NT2/D1 (cell line): ENCODE measurements at places on chromosomes 12 and 14.

- no peak for DNase-seq
Measured at GRCh38 chr14:51073731-51074130, 21.2 kb downstream of the TRIM9 start.

DNA sequence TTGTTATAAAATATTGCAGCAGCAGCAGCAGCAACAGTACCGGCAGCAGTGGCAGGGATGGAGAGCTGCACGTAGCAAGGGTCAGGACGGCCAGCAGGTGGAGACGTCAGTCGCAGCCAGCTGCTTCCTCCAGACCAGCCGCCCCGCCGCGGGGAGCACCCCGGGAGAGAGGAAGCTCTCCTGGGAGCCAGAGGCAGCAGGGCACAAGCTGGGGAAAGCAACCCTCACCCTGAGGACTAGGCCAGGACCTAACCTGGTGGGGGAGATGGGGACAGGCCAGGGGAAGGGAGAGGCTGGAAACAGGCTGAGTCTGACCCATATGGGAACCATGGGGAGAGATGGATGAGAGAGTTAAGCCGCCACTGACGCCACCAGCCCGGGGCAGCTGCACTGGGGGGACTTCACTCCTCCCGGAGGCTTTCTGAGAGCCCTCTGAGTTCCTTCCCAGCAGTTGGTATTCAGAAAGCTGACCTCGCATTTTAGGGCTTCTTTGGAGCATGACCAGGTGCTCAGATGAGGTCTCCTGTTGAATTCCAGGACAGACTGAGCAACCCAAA is 56.3 kb downstream of the SPTB start:
- DNase-seq = peak; percentile 32

DNA sequence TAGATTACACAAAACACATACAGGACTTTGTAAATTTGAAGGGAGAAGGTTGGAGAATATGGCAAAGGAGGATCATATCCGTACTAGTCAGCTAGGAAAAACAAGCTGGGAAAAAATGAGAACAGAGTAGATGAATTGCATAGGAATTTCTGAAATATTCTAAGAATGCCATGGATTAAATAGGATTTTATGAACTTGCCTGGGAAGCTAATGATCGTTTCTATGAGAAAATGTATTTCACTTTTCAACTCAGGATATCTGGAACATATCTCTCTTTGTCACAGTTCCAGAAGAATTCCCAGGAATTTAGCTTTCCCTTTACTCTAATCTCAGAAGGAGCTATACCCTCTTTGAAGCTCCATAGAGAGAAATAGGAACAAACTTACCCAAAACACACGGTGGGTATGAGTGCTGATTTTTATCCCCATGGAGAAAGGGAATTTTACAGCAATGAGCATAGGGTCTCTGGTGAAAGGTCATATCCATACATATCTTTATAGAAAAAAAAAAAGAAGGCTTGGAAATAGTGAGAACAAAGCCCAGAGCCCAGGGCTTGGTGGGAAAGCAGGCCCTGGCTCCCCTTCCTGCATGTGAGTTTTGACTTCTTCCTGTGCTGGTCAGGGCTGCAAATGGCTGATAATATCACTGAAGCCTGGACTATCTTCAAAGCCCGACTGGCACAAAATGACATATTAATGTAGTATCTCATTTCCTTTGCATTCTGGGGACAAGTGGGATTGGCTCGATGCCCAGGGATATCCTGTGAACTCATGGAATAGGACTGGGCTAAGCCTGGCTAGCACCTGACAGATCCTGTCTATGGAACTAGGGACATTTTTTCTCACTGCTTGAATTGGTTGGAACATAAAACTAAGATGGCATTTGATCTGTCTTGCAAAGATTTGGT is 136.3 kb downstream of the AEBP2 start:
- no peak for DNase-seq

GRCh38 chr12:27576667-27577347 is 52.8 kb downstream of the PPFIBP1 start:
- no peak for DNase-seq

GRCh38 chr12:14252697-14253096 is 112.8 kb upstream of the ATF7IP start:
- no peak for DNase-seq

- DNase-seq = peak; percentile 82
Measured at GRCh38 chr14:26598081-26598671, 343 bp upstream of the NOVA1 start.

DNA sequence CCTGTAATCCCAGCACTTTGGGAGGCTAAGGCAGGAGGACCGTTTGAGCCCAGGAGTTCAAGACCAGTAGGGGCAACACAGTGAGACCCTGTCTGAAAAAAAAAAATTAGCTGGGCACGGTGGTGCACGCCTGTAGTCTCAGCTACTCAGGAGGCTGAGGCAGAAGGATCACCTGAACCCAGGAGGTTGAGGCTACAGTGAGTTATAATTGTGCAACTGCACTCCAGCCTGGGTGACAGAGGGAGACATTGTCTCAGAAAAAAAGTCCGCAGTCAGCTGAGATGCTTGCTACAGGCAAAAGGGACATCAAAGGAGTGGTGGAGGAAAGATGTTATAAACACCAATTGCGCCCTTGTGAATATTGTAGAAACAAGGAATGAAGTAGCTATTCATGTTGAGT is 77.8 kb downstream of the NDUFA12 start:
- DNase-seq = no peak

GRCh38 chr14:22657861-22658260 is 13.7 kb upstream of the OR6J1 start:
- DNase-seq = no peak

GRCh38 chr14:50763382-50764007 is 67.5 kb downstream of the NIN start:
- DNase-seq = no peak

GRCh38 chr12:111330800-111331752 is 37.8 kb downstream of the PHETA1 start:
- peak; percentile 40 for DNase-seq

GRCh38 chr12:42798811-42799438 is 209.4 kb upstream of the PRICKLE1 start:
- no peak for DNase-seq

DNA sequence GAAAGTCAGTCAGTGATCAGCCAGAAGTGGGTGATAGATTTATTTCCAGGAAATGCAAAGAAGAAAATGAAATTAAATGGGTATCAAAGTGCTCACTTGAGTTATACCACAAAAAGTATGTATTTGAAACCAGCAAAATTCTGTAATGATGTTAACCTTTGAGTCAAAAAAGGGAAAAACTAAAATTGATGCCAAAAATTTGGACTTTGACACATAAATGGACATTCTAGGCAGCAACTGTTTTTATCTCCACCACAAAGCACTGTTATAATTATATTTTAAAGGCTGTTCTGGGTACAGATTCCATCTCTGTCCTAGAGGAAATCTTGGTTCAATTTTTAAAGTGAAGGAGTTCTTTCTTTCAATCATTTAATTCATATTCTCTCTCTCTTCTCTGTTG is 31.7 kb upstream of the KCNJ8 start:
- no peak for DNase-seq

- DNase-seq = no peak
Measured at GRCh38 chr14:27587103-27587502, 989.3 kb upstream of the NOVA1 start.

DNA sequence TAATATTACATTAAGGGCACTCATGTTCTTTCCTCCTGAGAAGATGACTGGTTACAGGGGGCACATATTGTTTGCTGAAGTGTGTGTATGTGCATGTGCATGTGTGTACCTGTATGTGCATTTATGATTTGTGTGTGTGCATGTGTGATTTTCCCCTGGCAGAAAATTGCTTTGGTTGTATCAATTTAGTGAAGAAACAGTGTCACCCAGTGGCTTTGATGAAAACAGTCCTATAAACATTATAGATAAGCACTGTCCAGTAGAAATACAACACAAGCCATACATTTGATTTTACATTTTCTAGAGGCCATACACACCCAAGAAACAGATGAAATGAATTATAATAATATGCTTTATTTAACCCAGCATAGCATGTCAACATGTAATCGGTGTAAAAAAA is 8.6 kb downstream of the PDE3A start:
- DNase-seq = no peak

GRCh38 chr12:131885543-131886057 is 8.8 kb upstream of the ULK1 start:
- no peak for DNase-seq

DNA sequence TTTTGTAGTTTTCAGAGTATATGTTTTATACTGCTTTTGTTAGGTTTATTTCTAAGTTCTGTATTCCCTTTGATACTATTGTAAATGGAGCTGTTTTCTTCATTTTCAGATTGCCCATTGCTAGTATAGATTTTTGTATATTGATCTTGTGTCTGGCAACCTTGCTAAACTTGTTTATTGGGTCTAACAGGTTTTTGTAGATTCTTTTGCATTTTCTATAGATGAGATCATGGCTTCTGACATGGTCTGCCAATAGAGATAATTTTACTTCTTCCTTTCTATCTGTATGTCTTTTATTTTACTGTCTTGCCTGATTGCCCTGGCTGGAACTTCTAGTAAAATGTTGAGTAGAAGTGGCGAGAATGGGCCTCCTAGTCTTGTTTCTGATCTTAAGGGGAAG is 40.3 kb downstream of the ANKRD9 start:
- DNase-seq = no peak

GRCh38 chr12:71392521-71393145 is 47.0 kb upstream of the LGR5 start:
- DNase-seq = peak; percentile 68

GRCh38 chr12:10521555-10521954 is 15.9 kb downstream of the EIF2S3B start:
- no peak for DNase-seq

DNA sequence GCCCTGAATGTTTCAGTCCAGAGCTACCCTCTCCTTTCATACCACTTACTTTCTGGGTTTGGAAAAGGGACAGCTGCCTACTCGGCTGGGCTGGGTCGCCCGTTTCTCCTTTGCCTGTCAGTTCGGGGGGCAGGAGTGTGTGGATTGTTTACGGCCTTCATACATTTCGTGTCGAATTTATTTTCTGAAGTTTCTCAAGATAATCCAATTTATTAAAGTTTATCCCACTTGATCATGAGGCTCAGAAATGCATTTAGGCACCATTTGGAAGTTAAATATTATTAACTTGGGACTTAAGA is 608 bp downstream of the ZNF410 start:
- DNase-seq = no peak

- DNase-seq = no peak
Measured at GRCh38 chr14:68772761-68773381, 20.0 kb downstream of the ZFP36L1 start.

- no peak for DNase-seq
Measured at GRCh38 chr12:30911207-30911606, 15.3 kb upstream of the TSPAN11 start.

GRCh38 chr12:13164921-13165616 is 31.5 kb upstream of the EMP1 start:
- no peak for DNase-seq

- no peak for DNase-seq
Measured at GRCh38 chr14:28758253-28758884, 8.2 kb upstream of the FOXG1 start.

DNA sequence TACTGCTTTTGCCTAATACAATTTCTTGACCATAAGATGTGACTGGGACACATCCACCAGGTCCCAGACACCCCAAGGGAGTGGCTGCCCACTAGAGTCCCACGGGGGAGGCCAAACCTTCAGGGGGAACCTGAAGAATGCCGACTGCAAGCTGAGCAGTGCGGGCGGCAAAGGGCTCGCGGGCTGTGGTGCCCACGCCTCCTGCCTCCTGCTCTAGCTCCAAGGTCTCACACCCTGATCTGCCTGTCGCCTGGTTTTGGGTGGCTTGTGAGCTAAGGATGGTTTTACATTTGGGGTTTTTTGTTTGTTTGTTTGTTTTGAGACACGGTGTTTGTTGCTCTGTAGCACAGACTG is 75.2 kb downstream of the MOK start:
- DNase-seq = no peak

DNA sequence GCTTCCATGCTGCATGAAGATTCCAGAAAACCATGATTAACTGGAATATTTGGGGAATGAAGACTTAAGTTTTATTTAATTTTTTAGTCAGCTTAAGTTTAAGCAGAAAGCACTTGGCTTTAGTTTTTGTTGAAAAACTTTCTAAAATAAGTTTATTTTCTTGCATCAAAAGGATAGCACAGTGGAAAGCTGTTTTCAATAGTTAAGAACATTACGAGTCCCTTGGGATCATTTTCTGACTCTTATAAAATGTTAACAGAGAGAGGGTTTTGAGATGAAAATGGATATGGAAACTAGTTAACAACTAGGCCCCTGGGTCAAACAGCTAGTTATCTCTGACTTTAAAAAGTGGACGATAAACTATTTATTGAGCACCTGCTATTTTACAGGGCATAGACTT is 181.9 kb upstream of the SLC38A2 start:
- no peak for DNase-seq

GRCh38 chr12:91307957-91308670 is 125.5 kb upstream of the DCN start:
- DNase-seq = no peak

GRCh38 chr12:120225852-120226640 is 25.1 kb upstream of the RPLP0 start:
- no peak for DNase-seq

DNA sequence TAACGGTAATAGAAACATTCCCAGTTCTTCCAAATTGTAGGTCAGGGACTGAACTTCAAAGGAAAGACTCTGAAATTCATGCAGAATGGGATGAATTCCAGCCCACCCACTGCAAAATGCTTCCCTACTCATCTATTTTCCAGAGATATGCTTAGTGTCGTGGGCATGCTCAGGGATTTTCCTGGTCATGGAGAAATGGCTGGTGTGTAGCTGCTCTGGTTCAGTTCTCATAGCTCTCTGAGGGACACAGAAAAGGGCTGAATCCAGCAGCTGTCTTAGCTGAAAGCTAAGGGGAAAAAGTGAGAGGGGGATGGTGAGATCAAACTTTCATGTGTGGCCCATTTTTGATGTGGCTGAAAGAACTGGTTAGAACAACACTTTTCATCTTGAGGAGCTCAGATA is 72.9 kb upstream of the KRAS start:
- no peak for DNase-seq

DNA sequence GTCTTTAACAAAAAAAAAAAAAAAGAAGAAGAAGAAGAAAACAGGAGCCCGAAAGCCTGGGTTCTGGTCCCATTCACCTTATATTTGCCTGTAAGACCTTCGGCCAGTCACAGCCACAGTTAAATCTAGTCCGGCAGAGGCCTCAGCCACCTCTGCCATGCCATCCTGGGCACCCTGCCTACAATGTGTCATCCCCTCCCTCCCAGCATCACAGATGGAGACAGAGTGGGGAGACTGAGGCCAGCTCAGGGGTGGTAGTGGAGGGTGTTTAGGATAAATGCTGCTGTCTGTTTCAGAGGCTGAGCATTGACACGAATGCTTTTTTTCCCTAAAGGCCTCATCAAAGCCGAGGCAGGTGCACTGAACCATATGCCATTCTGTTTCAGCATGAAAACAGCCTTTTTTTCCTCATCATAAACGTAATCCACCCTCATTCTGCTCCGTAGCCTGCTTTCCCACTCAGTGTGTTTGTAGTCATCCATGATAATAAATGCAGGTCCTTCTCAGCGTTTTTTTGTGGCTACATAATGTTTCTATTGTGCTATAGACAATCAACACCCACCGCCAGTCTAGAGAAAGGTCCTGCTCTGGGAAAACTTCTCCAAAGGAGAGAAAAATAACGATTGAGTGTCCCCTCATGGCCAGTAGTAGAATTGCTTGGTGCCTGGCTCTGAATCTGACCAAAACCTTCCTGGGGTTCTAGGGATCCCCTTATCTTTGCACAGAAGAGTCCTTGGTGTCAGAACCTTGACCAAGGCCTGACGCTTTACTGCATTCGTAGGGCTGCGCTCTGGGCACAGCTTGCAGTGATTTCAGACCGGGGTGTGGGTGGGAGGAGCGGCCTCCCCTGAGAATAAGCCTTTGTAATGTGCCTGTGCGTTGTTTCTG is 41.1 kb upstream of the TSPAN9 start:
- DNase-seq = no peak
